ENCODE measurements at places on chromosomes 12 and 14.

GRCh38 chr14:69298131-69299071 lies 38.4 kb downstream of the GALNT16 start:
- no peak for DNase-seq

DNA sequence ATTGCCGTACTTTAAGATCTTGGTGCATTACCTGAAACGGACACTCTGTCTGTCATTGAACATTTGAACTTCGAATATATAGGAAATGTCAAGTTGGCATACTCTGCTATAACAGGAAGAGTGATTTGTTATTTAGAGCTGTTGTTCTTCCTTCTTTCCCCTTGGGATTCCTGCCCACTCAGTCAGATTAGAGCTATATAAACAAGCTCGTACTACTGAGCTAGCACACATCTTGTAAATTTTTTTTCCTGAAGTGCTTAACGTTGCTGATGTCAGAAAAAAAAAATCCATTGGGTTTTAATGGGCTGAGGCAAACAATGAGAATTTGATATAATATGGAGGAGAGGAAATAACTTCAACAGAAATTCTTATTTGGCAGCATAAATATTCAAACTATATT lies 26.8 kb downstream of the RGS6 start:
- no peak for DNase-seq

DNA sequence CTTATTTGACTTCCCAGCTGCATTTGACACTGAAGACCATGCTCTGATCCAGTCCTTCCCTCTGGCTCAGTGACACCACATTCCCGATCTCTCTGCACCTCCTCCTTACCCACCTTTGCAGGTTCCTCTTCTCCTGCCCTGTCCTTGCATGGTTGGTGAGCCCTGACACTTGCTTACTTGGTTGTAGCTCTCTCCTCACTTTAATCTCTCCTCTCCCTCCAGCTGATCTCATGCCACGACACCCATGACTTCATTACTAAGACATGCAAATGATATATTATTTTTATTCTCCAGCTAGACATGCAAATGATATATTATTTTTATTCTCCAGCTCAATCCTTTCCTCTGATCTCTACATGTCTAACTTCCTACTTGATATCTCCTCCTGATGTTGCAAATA lies at the start of gene SERPINA9:
SERPINA9 (minus strand) TSS at position 175 of the 400 bp plus-strand sequence. CDS start 6,357 bp downstream, outside the sequence.
- no peak for DNase-seq

DNA sequence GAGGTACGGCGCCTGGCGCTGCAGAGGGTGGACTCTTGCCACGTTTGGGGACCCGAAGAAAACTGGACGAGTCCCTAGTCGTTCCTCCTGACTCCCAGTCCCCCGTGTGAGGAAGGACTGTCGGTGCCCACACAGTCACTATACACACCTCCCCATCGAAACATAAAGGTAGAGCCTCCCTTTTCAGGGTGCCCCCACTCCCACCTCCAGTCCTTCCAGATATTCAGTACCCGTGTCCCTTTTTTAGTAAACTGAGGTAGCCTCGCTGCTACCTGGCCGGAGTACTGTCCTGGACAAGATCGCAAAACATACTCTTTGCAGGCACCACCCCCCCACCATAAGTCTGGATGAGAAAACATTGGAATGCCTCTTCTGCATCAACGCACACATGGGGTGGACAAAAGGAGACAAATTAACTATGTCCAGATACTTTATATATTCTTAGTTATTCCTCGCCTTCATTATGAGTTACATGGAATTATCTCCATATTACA lies 610 bp upstream of the KMT2D start:
- no peak for DNase-seq

DNA sequence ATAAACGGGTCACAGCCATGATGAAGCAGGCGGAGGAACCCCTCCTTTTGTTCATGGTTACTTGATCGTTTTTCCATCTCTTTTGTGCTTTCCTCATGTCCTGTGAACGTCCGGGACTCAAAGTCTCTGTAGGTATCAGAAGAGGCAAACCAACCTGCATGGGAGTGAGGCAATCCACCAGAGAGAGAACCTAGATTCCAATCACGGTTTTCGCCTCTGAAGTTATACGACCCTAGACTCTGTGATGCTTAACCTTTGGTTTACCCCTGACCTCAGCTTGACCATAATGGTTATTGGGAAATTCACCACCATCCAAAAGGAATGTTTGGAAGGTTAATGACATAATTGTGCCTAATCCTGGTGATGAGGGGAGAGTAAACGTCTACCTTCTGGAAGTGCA lies 186.8 kb upstream of the PRICKLE1 start:
- DNase-seq: no peak

GRCh38 chr12:103198499-103198898 lies 241.0 kb downstream of the ASCL1 start:
- DNase-seq: no peak

DNA sequence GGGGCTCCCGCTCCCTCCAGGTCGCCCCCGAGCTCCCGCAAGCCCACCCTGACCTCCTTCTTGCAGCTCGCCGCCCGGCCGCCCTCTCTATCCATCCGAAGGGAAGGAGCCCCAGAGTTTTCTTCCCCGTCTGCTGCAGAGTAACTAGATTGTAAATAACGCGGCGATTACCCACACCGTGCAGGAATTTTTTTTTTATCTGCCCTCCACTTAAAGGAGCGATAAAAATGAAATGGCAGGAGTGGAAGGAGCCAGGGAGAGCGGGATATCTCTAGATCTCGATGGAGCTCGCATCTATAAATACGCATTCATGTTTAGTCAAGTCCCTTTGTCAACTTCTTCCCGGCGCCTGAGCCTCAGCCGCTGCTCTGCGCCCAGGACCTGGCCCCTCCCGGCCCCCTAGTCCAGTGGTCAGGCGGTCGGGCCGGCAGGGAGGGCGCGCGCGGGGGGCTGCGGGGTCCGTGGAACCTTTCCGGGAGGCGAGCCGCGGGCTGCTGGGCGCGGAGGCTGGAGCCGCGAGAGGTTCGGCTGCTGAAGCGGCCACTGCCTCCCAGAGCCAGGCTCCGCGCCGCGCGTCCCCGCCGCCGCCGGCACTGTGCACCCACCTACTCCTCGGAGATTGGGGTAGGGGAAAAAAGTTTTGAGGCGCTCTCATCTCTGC lies 386.0 kb downstream of the BCAT1 start:
- DNase-seq: no peak

GRCh38 chr12:97387844-97388243 lies 74.8 kb upstream of the RMST start:
- DNase-seq: no peak

DNA sequence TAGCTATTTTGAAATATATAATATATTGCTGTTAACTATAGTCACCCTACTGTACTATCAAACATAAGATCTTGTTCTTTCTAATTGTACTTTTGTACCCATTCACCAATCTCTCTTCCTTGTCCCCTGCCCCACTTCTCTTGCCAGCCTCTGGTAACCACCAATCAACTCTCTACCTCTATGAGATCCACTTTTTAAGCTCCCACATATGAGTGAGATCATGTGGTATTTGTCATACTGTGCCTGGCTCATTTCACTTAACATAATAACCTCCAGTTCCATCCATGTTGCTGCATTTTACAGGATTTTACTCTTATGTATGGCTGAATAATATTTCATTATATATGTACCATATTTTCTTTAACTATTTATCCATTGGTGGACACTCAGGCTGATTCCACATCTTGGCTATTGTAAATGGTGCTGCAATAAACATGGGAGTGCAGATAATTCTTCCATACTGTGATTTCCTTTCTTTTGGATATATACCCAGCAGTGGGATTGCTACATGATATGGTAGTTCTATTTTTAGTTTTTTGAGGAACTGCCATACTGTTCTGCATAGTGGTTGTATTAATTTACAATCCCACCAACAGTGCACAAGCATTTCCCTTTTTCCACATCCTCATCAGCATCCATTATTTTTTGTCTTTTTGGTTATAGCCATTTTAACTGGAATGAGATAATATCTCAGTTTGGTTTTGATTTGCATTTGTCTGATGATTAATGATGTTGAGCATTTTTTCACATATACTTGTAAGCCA lies 33.5 kb upstream of the SPIC start:
- no peak for DNase-seq

GRCh38 chr12:109655578-109655977 lies 58.0 kb upstream of the FAM222A start:
- DNase-seq: no peak

All from NT2/D1 (cell line).